Testis (tissue), 5 donors: ENCODE measurements at places on chromosomes 4 and X. TPM values are rescaled to one million over a fixed set of nuclear protein-coding genes. Genes with fewer than 3 reads are reported as not detected.

- H3K4me1 ChIP-seq, result no peaks in the 10 kb centered on the region
- H3K4me3 ChIP-seq, result no peak overlapping the region
Observed at GRCh38 chrX:5236096-5236495, 992.6 kb downstream of the NLGN4X start.

DNA sequence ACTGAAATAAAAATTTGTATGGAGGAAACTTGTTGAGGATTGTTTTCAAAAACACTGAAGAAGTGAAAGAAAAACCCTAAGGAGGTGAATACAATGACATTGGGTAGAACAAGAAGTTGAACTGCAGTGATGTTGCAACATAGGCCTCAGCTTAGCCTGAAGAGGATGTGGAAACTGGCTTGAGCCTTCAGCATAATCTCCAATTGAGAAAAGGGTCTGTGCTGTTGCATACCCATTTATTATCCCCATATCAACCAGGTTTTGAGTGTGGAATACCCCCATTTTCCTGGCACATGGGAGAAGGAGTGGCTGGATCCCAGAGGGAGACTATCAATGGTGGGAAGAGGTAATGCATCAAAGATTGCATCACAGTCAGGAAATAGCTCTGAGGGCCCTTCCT lies 695.0 kb upstream of the HS3ST1 start:
- no peak overlapping the region for H3K27ac ChIP-seq
- no peaks in the 10 kb centered on the region for H3K27me3 ChIP-seq
- DNase-seq, result no peak
- no peak overlapping the region for H3K4me3 ChIP-seq
- no peaks in the 10 kb centered on the region for H3K4me1 ChIP-seq

DNA sequence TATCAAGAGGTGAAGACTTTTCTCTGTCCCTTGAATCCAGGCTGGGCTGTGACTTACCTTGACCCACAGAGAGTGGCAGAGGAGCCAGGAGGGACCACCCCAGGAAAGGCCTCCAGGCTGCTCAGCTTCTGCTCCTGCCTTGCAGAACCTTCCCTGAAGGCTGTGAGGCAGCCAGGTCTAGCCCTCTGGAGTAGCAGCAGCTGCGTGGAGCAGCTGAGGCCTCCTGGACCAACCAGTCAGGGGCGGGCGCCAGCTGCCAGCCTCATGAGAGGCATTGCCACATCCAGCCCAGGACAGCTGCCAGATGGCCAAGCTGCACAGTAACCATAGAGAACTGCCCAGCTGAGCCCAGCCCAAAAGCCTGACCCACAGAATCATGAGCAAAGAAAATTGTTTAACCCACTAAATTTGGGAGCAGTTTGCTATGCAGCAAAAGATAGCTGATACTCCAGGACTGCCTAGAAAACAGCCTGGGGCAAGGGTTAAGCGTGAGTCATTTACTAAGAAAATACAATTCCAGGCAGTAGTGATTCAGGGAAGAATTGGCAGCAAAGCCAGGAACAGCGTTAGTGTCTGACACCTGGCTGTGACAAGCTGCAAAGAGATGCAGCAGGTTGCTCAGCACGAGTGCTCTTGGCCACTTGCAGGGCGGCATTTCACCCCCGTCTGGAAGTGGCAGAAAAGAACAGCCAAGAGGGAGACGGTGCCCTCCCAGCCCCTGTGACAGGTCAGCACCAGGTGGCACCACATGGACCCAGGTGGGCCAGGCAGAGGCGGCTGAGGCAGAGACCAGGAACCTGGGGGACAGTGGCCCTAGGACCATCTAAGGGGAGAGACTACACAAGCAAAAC lies 14.7 kb upstream of the PDE6B start:
- no peaks in the 10 kb centered on the region for H3K36me3 ChIP-seq
- DNase-seq, result no peak
- H3K27ac ChIP-seq, result no peak overlapping the region

DNA sequence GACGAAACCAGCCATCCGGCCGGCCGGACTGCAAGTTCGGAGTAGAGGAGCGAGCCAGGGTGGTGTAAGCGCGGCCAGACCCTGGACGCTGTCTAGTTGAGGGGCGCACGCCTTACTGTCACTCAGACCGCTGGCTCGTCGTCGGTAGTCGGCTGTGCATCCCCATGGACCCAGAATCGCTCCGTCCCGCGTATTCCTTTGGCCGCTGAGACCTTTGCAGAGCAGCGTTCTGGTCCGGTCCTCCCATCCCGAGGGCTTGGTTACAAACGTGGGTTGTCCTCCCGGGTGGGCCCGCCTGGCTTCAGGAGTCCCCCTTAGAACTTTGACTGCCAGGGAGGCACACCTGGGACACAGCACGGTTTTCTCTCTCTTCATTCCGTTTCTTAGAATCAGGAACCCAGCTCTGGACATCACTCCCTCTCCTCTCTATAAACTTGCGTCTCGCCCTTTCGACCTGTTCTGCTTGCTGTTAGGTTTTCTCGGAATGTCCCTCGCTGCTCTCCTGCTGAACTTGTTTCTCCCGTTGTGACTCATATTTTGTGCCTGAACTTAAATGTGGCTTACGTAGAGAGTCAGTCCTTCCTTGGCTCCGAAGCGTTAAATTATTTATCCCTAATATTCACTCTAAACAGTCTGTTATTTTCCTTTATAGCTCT lies 672 bp downstream of the PGM2 start:
- H3K4me1 ChIP-seq, result peaks cover 20% of the 10 kb centered on the region
- H3K36me3 ChIP-seq, result no peaks in the 10 kb centered on the region
- H3K27me3 ChIP-seq, result no peaks in the 10 kb centered on the region
- H3K4me3 ChIP-seq, result peak overlapping the region; percentile 91
- DNase-seq, result peak; percentile 17
- peak overlapping the region; percentile 88 for H3K27ac ChIP-seq

DNA sequence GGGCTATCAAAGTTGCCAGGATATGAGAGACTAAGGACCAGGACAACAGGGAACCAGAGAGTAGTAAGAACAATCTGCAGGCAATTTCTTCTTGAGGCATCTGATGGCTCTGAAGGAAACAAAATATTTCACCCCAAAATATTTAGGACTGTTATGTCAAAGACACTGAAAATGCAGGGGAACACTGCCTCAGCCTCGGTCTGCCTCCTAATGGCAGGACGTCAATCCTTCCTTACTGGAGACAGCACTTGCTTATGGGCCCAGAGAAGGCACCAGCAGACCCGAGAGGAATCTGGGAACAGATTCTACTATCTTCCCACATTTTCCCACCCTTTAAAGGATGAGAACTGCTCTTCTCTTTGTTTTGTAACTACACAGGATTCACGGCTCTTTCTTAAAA lies 23.3 kb downstream of the RNF150 start:
- DNase-seq, result no peak
- H3K4me3 ChIP-seq, result no peak overlapping the region
- no peaks in the 10 kb centered on the region for H3K4me1 ChIP-seq
- no peaks in the 10 kb centered on the region for H3K36me3 ChIP-seq
- H3K27me3 ChIP-seq, result no peaks in the 10 kb centered on the region

DNA sequence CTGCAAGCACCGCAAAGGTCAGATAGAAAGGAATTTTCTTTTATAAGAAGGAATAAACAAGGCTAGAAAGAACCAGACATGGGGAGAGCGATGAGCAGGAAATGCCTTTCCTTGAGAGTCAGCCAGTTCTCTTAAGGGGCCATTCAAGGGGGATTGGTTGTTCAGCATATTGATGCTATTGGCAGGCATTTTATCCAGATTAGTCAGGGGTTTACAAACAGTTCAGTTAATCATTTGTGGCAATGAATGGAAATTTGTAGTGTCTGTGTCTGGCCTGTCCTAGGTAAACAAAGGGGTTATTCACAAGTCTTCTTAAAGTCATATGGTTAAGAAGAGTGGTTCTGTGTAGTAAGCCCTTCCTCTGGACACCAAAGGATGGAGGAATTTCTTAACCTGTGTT lies 184.7 kb upstream of the FRMPD4 start:
- no peak overlapping the region for H3K27ac ChIP-seq
- H3K36me3 ChIP-seq, result no peaks in the 10 kb centered on the region
- DNase-seq, result no peak
- H3K4me1 ChIP-seq, result no peaks in the 10 kb centered on the region
- H3K4me3 ChIP-seq, result no peak overlapping the region
- H3K27me3 ChIP-seq, result no peaks in the 10 kb centered on the region

- DNase-seq, result no peak
- H3K4me3 ChIP-seq, result no peak overlapping the region
- no peaks in the 10 kb centered on the region for H3K4me1 ChIP-seq
- no peaks in the 10 kb centered on the region for H3K27me3 ChIP-seq
- no peak overlapping the region for H3K27ac ChIP-seq
- H3K36me3 ChIP-seq, result no peaks in the 10 kb centered on the region
Observed at GRCh38 chr4:11440481-11441193, 11.9 kb upstream of the HS3ST1 start.

- H3K27me3 ChIP-seq, result no peaks in the 10 kb centered on the region
- no peaks in the 10 kb centered on the region for H3K36me3 ChIP-seq
- no peaks in the 10 kb centered on the region for H3K4me1 ChIP-seq
- H3K27ac ChIP-seq, result no peak overlapping the region
- no peak for DNase-seq
- no peak overlapping the region for H3K4me3 ChIP-seq
Observed at GRCh38 chr4:61772126-61772525, 572.0 kb downstream of the ADGRL3 start.

- no peaks in the 10 kb centered on the region for H3K36me3 ChIP-seq
- H3K4me1 ChIP-seq, result no peaks in the 10 kb centered on the region
- no peak overlapping the region for H3K4me3 ChIP-seq
- H3K27ac ChIP-seq, result no peak overlapping the region
- no peaks in the 10 kb centered on the region for H3K27me3 ChIP-seq
Observed at GRCh38 chr4:155007660-155008176, 200.7 kb upstream of the NPY2R start.

GRCh38 chr4:121180558-121180957 lies 16.4 kb upstream of the TNIP3 start:
- no peak overlapping the region for H3K27ac ChIP-seq
- no peak overlapping the region for H3K4me3 ChIP-seq
- H3K27me3 ChIP-seq, result no peaks in the 10 kb centered on the region

GRCh38 chrX:55342533-55343501 lies 78.1 kb upstream of the PAGE3 start:
- DNase-seq, result peak; percentile 33
- no peak overlapping the region for H3K4me3 ChIP-seq
- H3K27ac ChIP-seq, result no peak overlapping the region

- no peak for DNase-seq
- no peaks in the 10 kb centered on the region for H3K27me3 ChIP-seq
- H3K4me3 ChIP-seq, result no peak overlapping the region
- H3K27ac ChIP-seq, result no peak overlapping the region
Observed at GRCh38 chr4:165834116-165834515, 38.9 kb upstream of the TLL1 start.

- no peak overlapping the region for H3K27ac ChIP-seq
- H3K36me3 ChIP-seq, result no peaks in the 10 kb centered on the region
- no peak for DNase-seq
- no peak overlapping the region for H3K4me3 ChIP-seq
Observed at GRCh38 chr4:53023677-53024299, 161.7 kb downstream of the RASL11B start.

DNA sequence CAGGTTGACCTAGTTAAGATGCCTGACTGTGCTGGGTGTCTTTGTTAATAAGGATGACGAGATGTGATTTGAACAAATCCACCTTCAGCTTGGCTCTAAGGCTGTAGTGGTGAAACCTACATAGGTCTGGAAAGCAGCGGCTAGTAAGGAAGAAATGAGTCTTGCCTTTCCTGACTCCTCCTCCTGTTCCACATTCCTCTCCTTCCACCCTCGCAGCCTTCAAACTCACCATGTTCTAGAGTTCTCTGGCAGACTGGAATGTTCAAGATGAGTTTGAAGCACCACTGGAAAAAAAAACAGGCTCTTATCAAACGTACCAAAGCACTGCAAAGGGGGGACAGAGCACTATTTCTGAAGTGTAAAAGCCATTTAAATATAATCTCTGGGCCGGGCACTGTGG lies 395.4 kb downstream of the BMPR1B start:
- no peaks in the 10 kb centered on the region for H3K36me3 ChIP-seq
- H3K4me3 ChIP-seq, result no peak overlapping the region
- DNase-seq, result no peak
- no peaks in the 10 kb centered on the region for H3K4me1 ChIP-seq

DNA sequence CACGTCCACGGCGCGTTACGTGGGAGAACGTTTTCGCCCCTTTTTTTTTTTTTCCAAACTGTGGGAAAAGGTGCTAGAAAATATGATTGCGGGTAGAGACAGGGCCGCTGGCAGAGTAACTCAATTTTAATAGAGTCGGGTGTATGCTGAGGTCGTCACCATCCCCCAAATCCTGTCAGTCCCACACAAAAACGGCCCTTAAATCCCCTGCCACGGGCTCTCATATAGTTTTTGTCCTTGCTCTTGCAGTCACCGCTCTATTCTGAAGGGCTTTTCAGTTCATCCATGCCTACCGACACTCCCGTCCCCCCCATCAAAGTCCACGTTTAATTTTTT lies 796 bp upstream of the MED14 start:
- no peaks in the 10 kb centered on the region for H3K36me3 ChIP-seq
- peak overlapping the region; percentile 92 for H3K27ac ChIP-seq
- H3K4me1 ChIP-seq, result no peaks in the 10 kb centered on the region
- no peak for DNase-seq

SSX4 gene
- 3.8 TPM for total RNA-seq

POF1B gene
- total RNA-seq, result 0.25 TPM

XAGE1B gene
- 64.2 TPM for total RNA-seq

C4orf50 gene
- 1.8 TPM for total RNA-seq

ZFP42 gene
- 1.2 TPM for total RNA-seq

IL3RA gene
- total RNA-seq, result 5.5 TPM

VEGFD gene
- total RNA-seq, result 0.74 TPM

NBDY gene
- total RNA-seq, result 33.1 TPM
